ENCODE measurements at places on chromosomes 3 and 15.

- no peak for DNase-seq
These were observed 48.3 kb upstream of the PRR20G start for GRCh38 chr3:127336101-127336500.

DNA sequence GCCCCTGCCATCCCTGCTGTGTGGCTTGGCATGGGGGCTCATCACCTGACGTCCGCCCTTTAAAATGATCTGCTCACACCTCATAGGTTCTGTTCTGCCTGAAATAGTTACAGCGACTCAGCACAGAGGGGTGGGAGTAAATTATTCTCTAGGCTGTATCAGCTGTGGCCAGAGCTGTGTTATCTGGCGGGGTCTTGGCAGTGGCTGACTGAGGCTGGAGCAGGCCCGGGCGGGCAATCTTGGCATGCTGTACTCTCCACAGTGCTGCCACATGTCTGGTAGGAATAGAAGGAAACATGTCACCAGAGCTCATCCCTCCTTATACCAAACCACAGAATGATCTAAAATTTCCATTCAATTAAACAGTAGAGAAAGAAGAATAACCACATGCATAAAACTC, 499.9 kb upstream of the LMCD1 start:
- DNase-seq, result no peak

DNA sequence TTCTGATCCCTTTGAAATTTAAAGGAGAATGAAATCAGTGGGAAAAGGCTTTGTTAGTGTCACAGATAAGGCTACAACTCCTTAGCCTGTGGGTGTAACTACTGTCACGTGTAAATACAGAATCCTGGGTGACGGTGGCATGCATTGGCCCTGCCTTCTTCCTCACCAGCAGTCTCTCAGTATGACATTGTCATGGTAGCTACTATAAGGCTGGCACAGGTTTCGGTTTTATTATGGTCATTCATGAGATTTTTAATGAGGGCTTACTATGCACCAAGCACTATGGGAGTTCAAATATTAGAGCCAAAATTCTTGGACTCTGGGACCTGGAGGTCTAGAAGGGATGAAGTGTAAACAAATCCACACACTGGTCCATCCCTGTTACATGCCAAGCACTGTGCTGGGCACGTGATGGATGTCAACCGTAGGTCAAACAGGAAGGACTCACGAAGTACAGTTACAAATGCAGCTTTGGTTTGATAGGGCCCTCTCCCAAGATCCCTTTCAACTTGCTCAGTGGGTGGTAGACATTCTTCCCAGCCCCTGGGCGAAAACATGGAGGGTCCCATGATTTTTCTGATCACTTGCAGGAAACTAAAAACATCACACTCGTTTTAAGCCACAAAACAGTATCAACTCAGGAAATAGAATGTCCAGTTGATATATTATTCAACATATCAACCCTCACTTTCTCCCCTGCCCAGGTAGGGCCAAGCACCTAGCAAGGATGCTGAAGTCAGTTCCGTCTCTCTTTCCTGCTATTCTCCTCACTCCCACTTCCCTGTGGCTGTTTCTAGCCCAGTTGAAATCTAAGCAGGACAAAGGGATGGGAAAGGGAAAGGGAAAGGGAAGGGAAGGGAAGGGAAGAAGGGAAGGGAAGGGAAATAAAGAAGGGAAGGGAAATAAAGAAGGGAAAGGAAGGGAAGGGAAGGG, 25.3 kb downstream of the BFSP2 start:
- no peak for DNase-seq

- DNase-seq, result no peak
These were observed 25.5 kb upstream of the FGD5 start for GRCh38 chr3:14793126-14793857.

DNA sequence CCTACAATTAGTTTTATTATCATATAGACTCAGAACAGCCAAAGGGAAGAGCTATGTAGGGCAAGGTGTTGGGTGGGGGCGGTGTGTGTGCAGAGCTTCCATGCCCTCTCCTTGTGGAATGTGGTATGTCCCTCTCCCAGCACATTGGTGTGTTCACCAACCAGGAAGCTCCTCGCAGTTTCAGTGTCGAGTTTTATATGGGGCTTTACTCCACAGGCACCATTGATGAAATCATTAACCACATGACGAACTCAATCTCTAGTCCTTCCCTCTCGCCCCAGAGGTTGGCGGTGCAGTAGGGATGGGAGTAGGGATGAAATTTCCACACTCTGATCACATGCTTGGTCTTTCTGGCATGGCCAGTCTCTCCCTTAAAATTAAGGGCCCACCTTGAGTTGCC, 13.6 kb upstream of the SRP14 start:
- no peak for DNase-seq

GRCh38 chr3:51389423-51390183, 1.5 kb upstream of the RBM15B start:
- peak; percentile 42 for DNase-seq

- DNase-seq, result no peak
These were observed 87.2 kb downstream of the TJP1 start for GRCh38 chr15:29734917-29735572.

DNA sequence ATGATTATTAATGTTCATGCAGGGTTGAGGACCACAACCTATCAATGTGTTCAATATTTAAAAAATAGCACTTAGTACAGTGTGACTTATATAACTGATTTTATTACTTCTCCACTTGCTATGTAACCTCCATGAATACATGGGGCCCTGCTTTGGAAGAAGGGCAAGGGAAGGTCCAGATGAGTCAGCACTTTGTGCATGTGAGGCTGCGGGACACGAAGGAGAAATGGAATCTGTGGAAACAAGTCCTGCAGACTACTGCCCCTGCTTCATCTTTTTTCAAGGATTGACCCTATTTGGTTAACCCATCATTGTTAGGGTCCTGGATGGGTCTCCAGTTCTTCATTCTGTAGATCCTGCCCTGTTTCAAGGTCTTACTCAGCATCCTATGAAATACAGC, 1.6 kb downstream of the NXPE3 start:
- no peak for DNase-seq

DNA sequence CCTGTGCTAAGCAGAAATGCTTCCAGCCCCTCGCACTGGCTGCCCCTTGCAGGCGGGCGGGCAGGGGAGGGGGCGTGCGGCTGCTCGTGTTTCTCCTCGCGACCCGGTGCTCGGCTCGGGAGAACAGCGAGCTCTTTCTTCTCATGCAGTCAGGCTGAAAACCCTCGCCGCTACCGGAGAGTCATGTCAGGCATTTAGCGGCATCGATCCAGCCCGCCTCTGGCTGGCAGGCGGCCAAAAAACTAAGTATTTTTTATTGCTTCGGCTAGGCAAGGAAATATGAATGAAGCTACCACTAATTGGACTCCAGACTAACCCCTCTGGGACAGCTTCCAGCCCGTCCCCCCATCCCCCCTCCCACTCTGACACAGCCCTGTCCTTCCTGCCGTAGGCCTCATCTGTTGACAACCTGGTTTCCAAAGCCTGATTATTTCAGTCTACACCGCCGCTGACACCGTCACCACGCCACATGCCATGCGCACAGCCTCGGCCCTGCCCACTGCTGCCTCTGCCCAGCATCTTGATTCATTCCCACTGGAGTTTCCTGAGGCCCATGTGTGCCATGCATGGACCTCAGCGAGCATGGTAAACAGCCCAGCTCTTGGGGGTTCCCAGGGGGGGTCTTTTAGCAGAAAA, 35.3 kb downstream of the TLE3 start:
- DNase-seq, result no peak

- DNase-seq, result no peak
These were observed 230.1 kb downstream of the UBE3A start for GRCh38 chr15:25208735-25209134.

DNA sequence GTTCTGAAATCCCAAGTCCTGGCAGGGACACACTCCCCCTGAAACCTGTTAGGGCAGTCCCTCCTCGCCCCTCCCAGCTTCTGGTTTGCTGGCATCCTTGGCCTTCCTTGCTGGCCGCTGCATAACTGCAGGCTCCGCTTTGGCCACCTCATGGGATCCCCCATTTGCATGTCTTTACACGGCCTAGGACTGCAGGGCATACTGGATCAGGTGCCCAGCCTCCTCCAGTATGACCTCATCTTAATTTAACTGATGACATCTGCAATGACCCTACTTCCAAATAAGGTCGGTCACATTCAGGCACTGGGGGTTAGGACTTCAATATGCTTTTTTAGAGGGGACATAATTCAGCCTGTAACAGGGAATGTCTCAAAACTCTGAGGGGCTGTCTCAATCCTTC, 173.3 kb downstream of the RAB11A start:
- DNase-seq, result no peak

- DNase-seq, result no peak
These were observed 5.2 kb downstream of the CAPN3 start for GRCh38 chr15:42364529-42364928.

DNA sequence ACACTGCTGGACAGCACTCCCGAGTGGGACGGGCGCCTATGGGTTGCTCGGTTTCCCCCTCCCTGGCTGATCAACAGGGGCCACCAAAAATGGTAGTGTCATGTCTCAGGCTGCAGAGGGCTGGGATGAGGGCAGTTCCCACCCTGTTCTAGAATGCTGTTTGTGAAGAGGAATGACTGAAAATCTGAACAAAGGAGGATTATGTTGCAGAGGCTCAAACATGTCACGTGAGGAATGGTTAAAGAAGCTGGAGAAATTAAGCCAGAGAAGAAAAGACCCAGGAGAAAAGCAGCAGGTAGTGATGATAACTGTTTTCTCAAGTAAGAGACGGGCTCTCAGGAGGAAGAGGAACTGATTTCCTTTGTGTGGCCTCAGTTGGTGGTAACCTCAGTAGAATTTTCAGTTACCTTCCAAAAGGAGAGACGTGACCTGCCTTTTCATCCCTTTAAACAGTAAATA, 10.4 kb downstream of the SPG21 start:
- no peak for DNase-seq

DNA sequence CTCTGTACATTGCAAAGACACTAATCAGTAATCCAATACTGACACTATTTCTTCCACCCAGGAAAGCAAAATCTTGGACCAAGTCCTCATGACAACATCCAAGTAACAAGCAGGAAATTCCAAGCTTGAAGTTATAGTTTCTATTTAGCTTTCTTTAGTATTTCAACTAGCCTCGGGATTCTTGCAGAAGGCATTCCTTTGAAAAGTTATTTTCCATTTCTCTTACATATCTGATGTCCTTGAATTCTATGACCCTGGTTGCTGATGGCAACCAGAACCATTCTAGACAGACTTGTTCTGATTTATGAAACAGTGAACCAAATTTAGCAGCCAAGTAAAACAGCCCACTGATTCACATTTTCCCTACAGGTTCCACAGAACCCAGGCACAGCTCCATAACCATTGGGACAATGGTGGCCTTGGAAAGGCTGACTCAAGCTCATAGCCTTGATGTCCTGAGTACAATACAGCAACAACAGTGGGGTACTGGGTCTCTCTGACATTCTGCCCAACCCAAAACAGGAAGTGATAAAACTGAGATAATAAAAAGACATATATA, 26.5 kb downstream of the P3H2 start:
- no peak for DNase-seq

- DNase-seq, result no peak
These were observed 9.6 kb upstream of the RASA2 start for GRCh38 chr3:141477224-141477623.

DNA sequence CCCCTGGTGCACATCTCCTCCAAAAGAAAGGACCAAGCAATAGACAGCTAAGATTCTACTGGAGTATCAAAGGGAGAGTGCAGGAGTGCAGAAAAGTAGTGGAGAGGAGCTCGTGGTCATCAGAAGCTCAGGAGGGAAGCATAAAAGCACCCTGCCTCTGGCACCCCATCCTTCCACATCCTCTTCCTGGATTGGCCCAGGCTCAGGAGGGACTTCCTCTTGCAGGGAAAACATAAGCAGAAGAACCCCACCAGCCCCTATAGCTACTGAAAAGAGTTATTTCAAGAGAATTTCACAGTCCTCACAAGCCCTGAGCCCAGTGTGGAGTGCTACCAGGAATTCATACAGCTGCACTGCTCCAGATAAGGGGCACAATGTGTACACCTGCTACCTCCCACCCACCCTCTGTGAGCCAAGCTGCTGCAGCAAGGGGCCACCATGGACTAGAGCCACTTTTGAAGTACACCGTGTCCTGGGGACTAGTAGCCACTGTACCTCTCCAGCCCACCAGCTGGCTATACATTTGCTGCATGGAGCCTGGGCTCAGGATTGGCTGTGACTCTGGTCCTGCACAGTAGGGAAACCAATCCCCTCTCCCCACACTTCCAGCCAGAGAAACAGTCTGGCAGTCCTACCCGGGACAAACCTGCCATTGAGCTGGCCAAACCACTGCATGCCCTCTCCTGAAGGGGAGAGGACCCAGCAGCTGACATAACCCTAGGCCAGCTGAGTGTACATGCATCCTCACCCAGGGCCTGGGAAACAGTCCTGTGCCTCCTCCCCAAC, 43.0 kb downstream of the CD200R1 start:
- no peak for DNase-seq

DNA sequence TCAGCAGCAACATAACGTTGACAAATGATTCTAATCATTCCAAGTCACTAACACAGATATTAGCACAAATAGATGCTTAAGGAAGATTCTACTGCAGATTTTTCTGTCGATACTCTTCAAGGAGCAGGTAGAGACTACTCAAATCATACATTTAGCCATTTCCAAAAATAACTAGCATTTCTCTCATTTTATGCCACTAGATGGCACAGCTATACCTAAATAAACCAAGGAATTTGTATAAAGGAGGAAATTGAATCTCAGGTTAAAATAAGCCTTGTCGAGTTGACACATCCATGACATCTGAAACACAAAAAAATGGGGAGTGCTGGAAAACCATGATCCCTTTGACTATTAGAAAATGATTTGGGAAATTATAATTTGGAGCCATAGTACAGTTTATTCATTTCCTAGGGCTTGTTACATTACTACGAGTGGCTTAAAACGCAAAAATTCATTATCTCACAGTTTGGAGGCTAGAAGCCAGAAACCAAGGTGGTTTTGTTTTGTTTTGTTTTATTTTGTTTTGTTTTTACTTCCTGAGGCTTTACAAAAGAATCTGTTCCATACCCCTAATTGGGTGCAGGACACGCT, 59.5 kb upstream of the STRIT1 start:
- no peak for DNase-seq

- DNase-seq, result no peak
These were observed 271.5 kb downstream of the SLC9A9 start for GRCh38 chr3:143576568-143577270.

DNA sequence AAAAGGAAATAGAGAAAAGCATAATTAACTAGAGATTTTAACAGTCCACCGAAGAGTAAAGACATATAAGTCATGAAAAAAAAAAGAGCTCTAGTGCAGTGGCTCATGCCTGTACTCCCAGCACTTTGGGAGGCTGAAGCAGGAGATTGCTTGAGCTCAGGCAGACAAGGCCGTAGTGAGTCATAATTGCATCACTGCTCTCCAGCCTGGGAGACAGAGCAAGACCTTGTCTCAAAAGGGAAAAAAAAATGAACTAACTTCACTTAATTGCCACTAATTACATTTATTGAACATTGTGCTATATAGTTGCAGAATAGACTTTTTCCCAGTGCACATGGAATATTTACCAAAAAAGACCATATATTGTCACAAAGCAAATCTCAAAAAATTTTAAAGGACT, 221.8 kb downstream of the CBLB start:
- DNase-seq, result no peak

Measured in CD8-positive, alpha-beta memory T cell (primary cell).